A549 treated with DMSO at 1 μM for 4 hours (cell line): ENCODE measurements at places on chromosomes 3 and 15. TPM values are rescaled to one million over a fixed set of nuclear protein-coding genes. Genes with fewer than 3 reads are reported as not detected.

Gene GPR27
- total RNA-seq = 2.6 to 4.0 TPM (median 3.1 TPM) in 5 replicates

Gene SERPINI2
- not detected in 5 replicates for total RNA-seq

Gene SNTN
- total RNA-seq = not detected in 5 replicates

Gene KNL1
- 6.4 to 9.4 TPM (median 8.4 TPM) in 5 replicates for total RNA-seq

Gene CCR9
- not detected in 5 replicates for total RNA-seq

Gene GATM
- total RNA-seq = 2.3 to 3.1 TPM (median 2.5 TPM) in 5 replicates

Gene RARRES1
- 7.6 to 11.0 TPM (median 10.3 TPM) in 5 replicates for total RNA-seq

Gene LRRC15
- total RNA-seq = 0.14 to 0.25 TPM (median 0.17 TPM) in 5 replicates

Gene CISH
- total RNA-seq = 0.48 to 0.75 TPM (median 0.70 TPM) in 5 replicates

Gene MAGEL2
- total RNA-seq = 0.01 TPM in 1 of 5 replicates, not detected in the others

Gene SLCO2A1
- 0.06 TPM in 1 of 5 replicates, not detected in the others for total RNA-seq

Gene USP50
- total RNA-seq = not detected in 5 replicates

Gene CHRNB4
- total RNA-seq = 0.73 to 1.7 TPM (median 0.95 TPM) in 5 replicates

Gene SLC28A2
- not detected in 5 replicates for total RNA-seq

Gene CHL1
- 0.02 TPM in 1 of 5 replicates, not detected in the others for total RNA-seq

Gene OXSM
- 16.7 to 22.4 TPM (median 19.5 TPM) in 5 replicates for total RNA-seq

Gene TIGIT
- not detected in 5 replicates for total RNA-seq

Gene SMCO1
- total RNA-seq = not detected in 5 replicates

Gene GOLGA6L4
- 0.28 to 1.4 TPM (median 1.1 TPM) in 5 replicates for total RNA-seq

Gene HPS3
- 34.7 to 44.6 TPM (median 38.2 TPM) in 5 replicates for total RNA-seq

Gene LOXL1
- 0.43 to 0.92 TPM (median 0.55 TPM) in 5 replicates for total RNA-seq

Gene CPLX3
- total RNA-seq = 0.06 TPM in 1 of 5 replicates, not detected in the others

Gene SUSD5
- total RNA-seq = 3.0 to 4.8 TPM (median 3.8 TPM) in 5 replicates

Gene MOBP
- total RNA-seq = 0.02 to 0.28 TPM (median 0.07 TPM) in 3 of 5 replicates, not detected in the others

Gene BOC
- total RNA-seq = 6.9 to 8.7 TPM (median 7.5 TPM) in 5 replicates

Gene CCDC80
- total RNA-seq = 36.4 to 72.1 TPM (median 53.7 TPM) in 5 replicates

Gene RASL12
- 0.06 to 0.28 TPM (median 0.19 TPM) in 5 replicates for total RNA-seq

Gene ZBBX
- not detected in 5 replicates for total RNA-seq

Gene SLC9A9
- total RNA-seq = 0.17 to 0.48 TPM (median 0.21 TPM) in 4 of 5 replicates, not detected in the other

Gene FOXB1
- total RNA-seq = not detected in 5 replicates

Gene TGM5
- not detected in 5 replicates for total RNA-seq

Gene PDZRN3
- total RNA-seq = not detected in 5 replicates

Gene CPNE9
- 0.08 to 0.33 TPM (median 0.15 TPM) in 4 of 5 replicates, not detected in the other for total RNA-seq

Gene ADAMTSL3
- total RNA-seq = 0.31 to 0.76 TPM (median 0.48 TPM) in 5 replicates

Gene ERC2
- 0.10 to 0.30 TPM (median 0.23 TPM) in 3 of 5 replicates, not detected in the others for total RNA-seq

Gene STRIT1
- not detected in 5 replicates for total RNA-seq

Gene C2CD4B
- total RNA-seq = 0.07 to 0.09 TPM (median 0.08 TPM) in 3 of 5 replicates, not detected in the others

Gene ATP2B2
- total RNA-seq = 0.01 to 0.24 TPM (median 0.06 TPM) in 5 replicates

Gene CSPG4
- 0.08 to 0.13 TPM (median 0.11 TPM) in 5 replicates for total RNA-seq

Gene P2RY1
- total RNA-seq = 0.33 to 0.46 TPM (median 0.45 TPM) in 5 replicates

Gene CLRN1
- not detected in 5 replicates for total RNA-seq

Gene GCHFR
- total RNA-seq = 6.8 to 8.8 TPM (median 7.4 TPM) in 5 replicates

Gene KAT2B
- total RNA-seq = 4.1 to 7.2 TPM (median 5.5 TPM) in 5 replicates

Gene SEMA5B
- 0.16 to 1.1 TPM (median 0.26 TPM) in 5 replicates for total RNA-seq

Gene TIMMDC1
- total RNA-seq = 56.4 to 87.6 TPM (median 82.3 TPM) in 5 replicates
